Gastroesophageal sphincter (tissue), 4 donors: ENCODE measurements at places on chromosomes 13 and 19. TPM values are rescaled to one million over a fixed set of nuclear protein-coding genes. Genes with fewer than 3 reads are reported as not detected.

LENG9 gene
- total RNA-seq = 2.6 TPM

PLVAP gene
- 110 TPM for total RNA-seq

REX1BD gene
- total RNA-seq = 71.1 TPM

PINLYP gene
- 9.4 TPM for total RNA-seq

MCF2L gene
- total RNA-seq = 25.0 TPM

EVI5L gene
- total RNA-seq = 17.3 TPM

CRX gene
- total RNA-seq = not detected

OCEL1 gene
- 8.2 TPM for total RNA-seq

KANK3 gene
- 21.6 TPM for total RNA-seq

AMH gene
- 0.27 TPM for total RNA-seq

SRRM5 gene
- not detected for total RNA-seq

C2CD4C gene
- 2.7 TPM for total RNA-seq

LGALS14 gene
- total RNA-seq = not detected

KLK7 gene
- total RNA-seq = 16.7 TPM

ATP7B gene
- 3.2 TPM for total RNA-seq

CCDC169 gene
- 0.46 TPM for total RNA-seq
